ENCODE measurements at places on chromosomes 1 and 21.

GRCh38 chr1:212290608-212291007, 5.4 kb downstream of the PPP2R5A start:
- no peak for DNase-seq

- no peak for DNase-seq
Observed at GRCh38 chr1:236065509-236066005, 667 bp upstream of the NID1 start.

DNA sequence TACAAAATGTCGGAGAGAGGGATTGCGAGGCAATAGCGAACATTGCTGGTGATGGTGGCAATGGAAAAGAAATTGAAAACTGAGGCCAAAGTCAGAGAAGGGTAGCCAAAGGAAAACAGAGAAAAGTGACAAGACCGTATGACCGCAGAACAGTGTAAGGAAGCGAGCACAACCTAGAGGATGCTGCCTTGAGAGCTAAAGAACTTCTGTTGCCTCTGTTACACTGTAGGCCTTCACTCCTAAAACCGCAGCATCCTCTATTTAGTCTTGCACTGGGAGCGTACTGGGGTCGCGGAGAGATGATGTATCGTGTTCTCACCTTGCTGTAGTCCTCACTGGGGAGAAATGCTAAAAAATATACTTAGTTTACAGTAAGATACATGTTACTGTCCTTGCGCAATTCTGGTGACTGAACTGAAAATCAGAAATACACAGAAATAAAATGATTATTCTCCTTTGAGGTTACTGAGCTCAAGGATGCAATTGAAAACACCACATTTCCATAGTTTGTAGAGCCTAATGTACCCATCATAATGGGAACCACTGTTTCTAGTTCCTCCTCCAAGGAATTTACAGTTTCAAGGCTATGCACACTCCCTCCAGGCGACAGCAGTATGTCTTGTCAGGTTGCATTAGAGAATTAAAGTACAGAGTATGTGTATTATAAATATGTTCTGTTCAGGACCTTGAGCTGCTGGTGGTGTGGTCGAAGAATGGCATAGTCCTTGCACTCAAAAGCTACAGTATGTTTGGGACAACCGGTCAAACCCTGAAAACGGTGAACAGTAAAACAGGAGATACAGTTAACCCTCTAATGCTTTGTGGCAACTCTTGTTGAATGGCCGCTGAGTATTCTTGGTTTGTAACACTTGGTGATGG, 1.3 kb downstream of the NEK7 start:
- DNase-seq = no peak

- DNase-seq = peak; percentile 1
Observed at GRCh38 chr1:74468982-74469603, 43.3 kb downstream of the LRRC53 start.

GRCh38 chr1:67802565-67802964, 30.7 kb downstream of the GNG12 start:
- no peak for DNase-seq

GRCh38 chr1:201448990-201449389, 20.0 kb downstream of the PHLDA3 start:
- DNase-seq = no peak

DNA sequence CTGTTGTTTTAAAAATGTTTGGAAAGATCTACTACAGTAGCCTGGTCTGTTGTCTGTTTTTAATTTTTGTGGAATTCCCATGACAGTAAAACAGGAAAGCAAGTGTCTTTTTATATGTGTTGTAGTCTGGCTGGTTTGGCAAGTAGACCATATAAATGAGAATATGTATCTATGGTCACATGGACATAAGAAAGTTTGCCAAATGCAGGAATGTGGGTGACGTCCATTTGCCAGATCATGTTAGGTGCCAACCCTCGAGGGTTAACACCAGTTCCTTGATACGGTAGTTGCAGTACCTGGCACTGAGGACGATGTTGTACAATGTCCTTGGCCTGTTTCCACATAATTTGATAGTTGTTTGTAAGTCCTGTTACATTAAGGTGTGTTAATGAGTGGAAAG, 6.2 kb downstream of the DAP3 start:
- no peak for DNase-seq

- DNase-seq = no peak
Observed at GRCh38 chr1:39507230-39507928, 15.9 kb downstream of the BMP8A start.

All from smooth muscle cell of the brain vasculature (primary cell).